Muscle of arm (tissue), 14 donors: ENCODE measurements at places on chromosomes 6 and 20. TPM values are rescaled to one million over a fixed set of nuclear protein-coding genes. Genes with fewer than 3 reads are reported as not detected.

The TEAD3 gene
- polyA plus RNA-seq: 55.9 TPM

GRCh38 chr6:85920782-85921181 lies 278.1 kb upstream of the SYNCRIP start:
- DNase-seq: no peak

GRCh38 chr6:70040766-70041165 lies 174.4 kb downstream of the COL19A1 start:
- DNase-seq: no peak

GRCh38 chr20:38449046-38449445 lies 13.9 kb upstream of the SNHG17 start:
- no peak for DNase-seq

DNA sequence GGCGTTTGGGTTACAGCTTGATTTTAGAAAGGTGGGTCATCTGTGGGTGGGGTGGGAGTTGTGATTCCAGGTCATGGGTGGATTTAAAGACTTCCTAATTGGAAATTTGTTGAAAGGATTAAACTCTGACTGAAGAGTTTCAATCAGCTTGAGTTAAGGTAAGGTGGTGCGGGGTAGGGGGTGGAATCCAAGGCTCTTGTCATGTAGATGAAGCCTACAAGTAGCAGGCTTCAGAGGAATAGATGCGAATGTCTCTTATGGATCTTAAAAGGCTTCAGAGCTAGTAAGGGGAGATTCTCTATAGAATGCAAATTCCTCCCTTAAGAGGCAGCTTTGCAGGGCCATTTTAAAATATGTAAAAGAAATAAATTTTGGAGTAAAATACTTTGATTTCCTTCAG lies 645.3 kb downstream of the FRK start:
- DNase-seq: no peak

DNA sequence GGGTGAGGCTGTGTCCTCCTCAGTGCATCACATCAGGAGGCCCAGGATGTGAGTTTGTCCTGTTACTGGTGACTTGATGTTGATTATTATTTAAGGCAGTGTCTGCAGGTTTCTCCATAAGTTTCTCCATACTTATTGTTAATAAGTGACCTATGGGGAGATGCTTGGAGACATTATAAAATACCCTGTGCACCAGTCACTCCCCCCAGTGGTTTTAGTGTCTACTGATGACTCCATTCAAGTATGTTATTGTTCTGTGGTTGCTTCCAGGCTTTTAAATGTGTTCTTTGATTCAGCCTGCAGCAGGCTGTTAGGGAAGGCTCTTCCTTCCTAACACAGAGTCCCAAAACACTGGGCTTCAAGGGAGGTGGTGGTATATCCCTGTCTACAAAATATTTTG lies 14.6 kb upstream of the CST3 start:
- DNase-seq: no peak

The DPPA5 gene
- polyA plus RNA-seq: not detected

- DNase-seq: peak; percentile 64
These were observed 3.0 kb downstream of the ARID1B start for GRCh38 chr6:156780102-156780641.

GRCh38 chr6:22145823-22146677 lies 150.8 kb downstream of the PRL start:
- DNase-seq: peak; percentile 75

- DNase-seq: no peak
These were observed 7.4 kb upstream of the PNRC1 start for GRCh38 chr6:89073014-89073620.

- DNase-seq: no peak
These were observed 8.7 kb downstream of the DNAH8 start for GRCh38 chr6:38723783-38724182.

- no peak for DNase-seq
These were observed 356.1 kb downstream of the CBLN4 start for GRCh38 chr20:55649254-55649653.

GRCh38 chr6:94548201-94548600 lies 1029.1 kb upstream of the MANEA start:
- DNase-seq: no peak

The TCF19 gene
- 11.8 TPM for polyA plus RNA-seq

DNA sequence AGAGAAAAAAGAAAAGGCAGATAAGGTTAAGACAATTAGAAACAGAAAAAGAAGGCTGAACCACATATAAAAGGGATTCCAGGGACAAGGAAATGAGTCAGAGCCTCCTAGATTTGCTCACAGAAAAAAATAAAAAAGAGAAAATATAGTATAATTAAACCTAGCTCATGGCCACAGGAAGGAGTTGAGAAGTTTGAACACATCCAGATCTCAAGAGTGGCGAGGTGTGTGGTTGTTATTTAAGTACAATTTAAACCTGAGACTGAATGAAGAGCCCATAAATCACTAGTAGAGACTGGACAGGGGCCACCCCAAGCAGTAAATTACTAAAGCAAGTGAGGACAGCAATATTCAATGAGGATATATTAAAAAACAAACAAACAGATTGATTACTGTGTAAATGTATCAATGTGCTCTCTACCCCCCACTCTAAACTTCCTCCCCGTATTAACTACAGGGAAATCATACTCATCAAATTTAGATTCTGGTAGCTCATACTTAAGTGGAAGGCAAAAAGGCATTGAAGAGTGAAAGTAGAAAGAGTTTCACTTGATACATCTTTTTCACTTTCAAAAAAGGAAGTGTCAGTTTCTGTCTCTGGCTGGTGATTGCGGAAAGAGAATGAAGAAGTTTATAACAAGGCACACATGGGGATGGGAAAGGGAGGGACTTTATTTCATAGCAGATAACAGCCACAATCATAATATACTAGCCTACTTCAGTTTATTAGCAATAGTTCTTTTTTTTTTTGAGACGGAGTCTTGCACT lies 49.3 kb upstream of the SCAF8 start:
- DNase-seq: no peak

The SIRPB1 gene
- 1.0 TPM for polyA plus RNA-seq

DNA sequence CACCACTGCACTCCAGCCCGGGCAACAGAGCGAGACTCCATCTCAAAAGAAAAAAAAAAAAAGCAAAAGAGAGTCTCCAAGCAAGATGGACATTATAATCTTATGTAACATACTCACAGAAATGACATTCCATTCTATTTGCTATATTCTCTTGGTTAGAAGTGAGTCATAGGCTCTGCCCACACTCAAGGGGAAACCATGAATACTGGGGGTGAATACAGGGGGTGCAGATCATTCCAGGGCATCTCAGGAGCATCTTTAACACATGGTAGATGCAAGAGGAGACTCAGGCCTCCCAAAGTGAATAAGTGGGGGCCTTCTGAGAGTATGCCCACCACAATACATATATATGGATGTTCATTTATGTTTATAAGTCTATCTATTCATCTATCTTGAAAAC lies 18.3 kb upstream of the RANBP9 start:
- no peak for DNase-seq

The HAO1 gene
- polyA plus RNA-seq: not detected

DNA sequence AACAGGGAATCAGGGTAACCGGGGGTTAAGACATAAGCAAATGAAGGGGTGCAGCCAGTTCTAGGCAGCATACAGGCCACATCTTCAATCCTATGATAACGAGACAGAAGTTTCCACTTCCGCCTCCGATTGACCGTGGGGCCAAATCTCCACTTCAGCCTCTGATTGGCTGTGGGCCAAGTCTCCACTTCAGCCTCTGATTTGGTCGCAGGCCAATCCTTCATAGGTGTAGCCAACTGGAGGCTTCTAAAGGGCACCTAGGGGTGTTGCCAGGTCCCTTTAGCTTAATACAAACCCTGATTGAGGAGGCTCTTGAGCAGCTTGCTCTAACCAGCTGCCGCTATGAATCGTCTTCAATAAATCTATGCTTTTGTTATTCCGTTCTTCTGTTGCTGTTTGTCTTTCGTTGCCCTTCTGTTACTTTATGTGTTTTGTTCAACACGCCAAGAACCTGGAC lies 2.1 kb upstream of the ERGIC3 start:
- DNase-seq: peak; percentile 21
